ENCODE measurements at places on chromosomes 7 and 10.

- no peak for DNase-seq
Observed at GRCh38 chr7:22363756-22364422, 6.9 kb upstream of the RAPGEF5 start.

DNA sequence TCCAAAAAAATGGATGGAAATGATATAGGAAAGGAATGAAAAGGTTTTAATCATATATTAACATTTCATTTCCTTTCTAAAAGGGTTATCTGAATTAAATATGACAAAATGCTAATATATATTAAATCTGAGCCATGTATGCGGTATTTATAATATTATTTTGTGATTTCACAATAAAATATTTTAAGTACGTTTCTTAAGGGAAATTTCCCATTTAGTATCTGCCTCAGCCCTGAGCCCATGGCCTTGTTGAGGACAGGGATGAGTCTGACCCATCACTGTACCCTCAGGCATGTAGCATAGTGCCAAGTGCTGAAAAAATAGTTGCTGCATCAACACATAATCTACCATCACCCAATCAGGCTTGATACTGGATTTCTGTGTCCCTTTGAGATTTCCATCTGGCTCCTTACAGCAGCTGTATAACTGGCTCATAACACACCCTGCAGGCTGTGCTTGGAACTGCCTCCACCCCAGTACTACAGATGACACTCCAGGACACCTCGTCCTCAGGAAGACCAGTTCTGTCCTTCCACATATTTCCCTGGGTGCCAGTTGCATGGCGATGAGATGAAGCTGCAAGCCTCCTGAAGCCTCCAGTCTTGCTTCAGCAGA, 59.4 kb upstream of the ASAH2 start:
- DNase-seq = peak; percentile 76

DNA sequence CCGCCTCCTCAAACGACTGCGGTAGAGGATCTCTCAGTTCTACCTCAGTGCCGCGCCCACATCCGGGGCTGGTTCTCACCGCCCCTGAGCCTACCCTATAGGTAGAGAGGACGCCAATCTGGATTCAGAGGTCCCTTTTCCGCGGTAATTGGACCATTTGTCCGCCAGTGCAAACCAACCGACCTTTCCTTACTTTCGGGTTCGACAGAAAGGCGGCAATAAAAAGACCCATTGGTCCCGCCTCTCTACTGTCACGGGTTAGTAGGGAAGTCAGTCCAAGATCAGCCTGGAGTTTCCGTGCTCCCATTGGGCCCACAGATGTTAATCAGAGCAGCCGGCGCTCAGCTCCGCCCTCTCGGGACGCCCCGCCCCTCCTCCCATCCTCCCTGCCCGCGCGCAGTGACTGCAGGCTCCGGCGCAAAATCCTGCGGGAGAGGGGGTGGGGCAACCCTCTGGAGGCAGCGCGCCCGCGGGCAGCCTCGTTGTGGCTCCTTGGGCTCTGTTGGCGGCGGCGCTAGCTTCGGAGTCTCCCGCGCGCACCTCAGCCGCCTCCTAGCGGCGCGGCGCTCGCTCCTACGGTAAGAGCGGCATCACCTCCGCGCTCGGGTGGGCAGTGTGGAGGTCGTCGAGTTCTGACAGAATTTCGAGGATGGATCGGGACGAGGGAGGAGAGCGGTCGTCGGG, at the start of the genes PHTF2 and TMEM60:
Gene PHTF2, plus strand, starts transcription at position 380 of the 684 bp plus-strand sequence.
Gene TMEM60, minus strand, starts transcription at position 41 of the 684 bp plus-strand sequence. CDS start 4,061 bp downstream, outside the sequence.
- peak; percentile 100 for DNase-seq

GRCh38 chr7:100021297-100021696, 5.9 kb downstream of the ZKSCAN1 start:
- no peak for DNase-seq

DNA sequence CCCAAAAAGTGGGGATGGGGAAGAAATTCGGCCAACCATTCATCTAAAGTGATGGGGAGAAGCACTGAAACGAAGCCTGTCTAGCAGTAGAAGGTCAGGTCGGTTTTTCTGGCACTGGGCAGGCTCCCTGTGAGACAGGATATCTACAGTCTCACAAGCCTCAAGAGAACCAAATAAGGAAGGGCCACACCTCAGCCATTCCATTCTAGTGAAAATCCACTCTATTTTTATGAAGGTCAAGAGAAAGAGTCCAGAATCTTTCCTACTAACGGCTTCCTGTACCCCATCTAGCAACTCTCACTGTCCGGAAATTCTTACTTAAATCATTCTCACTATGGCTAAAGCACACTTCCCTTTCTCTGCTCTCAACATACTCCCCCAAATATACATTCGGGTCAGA, 267.1 kb downstream of the PRPF18 start:
- DNase-seq = no peak

GRCh38 chr7:139259142-139259541, 28.1 kb downstream of the UBN2 start:
- no peak for DNase-seq

DNA sequence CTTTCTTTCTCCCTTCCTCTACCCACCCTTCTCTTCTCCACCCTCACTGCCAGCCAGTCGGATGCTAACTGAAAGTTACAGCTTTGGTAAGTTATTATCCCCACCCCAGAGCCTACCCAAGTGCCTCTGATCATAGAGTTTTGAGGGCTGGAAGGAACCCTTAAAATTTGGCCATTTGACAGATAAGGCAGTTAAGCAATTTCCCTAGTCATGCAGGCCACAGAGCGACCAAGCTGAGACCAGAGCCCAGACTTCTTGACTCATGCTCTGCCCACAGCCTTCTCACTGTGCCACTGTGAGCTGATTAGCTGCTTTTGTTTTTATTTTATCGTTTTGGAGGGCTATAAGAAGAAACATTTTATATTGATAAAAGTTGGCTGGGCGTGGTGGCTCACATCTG, 17.2 kb downstream of the SAP25 start:
- no peak for DNase-seq

DNA sequence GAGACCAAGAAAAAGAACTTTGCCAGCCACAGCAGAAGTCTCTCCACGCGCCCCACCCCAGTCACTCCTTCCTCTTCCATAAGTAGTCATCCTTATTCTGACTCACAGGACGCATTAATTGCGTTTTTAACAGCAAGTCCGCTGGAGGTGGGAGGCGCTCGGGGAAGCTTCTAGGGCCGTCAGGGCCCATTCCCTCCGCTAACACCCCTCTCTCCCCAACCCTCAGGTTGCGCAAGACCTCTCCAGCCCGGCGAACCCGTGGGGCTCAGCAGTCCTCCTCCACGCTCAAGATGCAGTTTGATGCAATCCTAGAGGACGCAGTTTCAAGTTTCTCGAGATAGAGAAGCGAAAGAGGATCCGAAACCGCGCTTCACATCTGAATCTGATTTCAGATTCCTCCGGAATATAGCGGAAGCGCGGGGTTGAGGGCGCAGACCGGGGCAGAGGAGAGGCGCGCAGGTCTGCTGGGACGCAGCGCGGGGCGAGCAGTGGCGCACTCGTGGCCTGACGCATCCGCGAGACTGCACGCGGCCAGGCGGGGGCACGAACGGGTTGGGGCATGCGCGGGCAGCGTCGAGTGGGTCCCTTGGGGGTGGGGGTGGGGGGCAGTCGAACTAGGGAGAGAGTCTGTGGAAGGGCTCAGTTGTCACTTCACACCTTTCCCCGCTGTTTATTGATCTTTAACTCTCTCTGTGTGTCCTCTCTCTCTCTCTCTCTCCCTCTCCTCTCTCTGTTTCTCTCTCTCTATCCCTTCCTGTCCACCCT, 37.8 kb upstream of the PSAP start:
- DNase-seq = peak; percentile 82

GRCh38 chr7:26626687-26627086, 237.7 kb downstream of the SKAP2 start:
- DNase-seq = no peak

GRCh38 chr10:87589645-87590051, 70.0 kb upstream of the PAPSS2 start:
- no peak for DNase-seq

GRCh38 chr7:106818736-106819135, 46.3 kb upstream of the PIK3CG start:
- DNase-seq = no peak

- DNase-seq = no peak
Observed at GRCh38 chr10:121079226-121079625, 228.1 kb downstream of the WDR11 start.

All from SK-MEL-5 (cell line).